ENCODE measurements at places on chromosomes 1 and 21.

DNA sequence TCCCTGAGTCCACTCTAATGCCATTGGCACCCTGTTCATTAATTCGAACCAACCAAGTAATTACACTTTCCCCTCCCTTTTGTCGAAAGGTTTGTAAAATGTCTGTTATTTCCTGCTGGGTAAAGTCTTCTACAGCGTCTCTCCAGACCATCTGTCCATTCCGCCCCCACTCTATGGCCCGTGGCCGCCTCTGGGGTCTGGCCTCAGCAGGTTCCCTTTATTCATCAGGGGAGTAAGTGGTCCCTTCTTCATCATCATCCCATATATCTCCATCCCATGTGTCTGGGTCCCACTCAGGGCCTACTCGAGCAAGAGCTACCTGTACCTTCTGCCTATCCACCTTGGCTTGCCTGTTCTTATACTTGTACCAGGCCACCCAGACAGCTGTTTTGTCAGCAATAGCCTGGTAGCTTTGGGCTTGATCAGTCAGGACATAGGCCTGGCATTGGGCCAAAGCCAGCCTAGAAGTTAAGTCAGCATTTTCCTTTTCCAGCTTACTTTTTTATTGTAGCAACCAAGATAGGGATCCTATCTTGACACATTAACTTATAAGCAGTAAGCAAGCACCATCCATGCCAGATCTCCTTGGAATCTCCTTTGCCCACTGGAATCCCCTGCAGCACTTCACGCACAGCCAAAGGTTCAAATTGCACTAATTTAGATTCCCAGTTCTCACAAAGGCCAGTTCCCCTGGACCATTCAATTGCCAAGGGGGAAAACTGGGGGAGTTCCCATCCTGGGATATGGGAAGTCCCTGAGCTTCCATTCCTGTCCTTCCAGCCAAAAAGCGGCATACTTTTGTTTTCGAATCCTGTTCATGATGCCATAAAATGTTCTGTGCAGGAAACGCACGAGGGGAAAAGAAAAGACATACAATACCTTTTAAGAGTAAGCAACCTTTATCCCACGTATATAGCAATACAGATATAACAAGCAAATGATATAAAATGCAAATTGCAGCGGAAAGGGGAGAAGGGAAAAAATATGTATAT is 6.6 kb upstream of the STUM start:
- DNase-seq: no peak

- DNase-seq: no peak
These were observed 10.9 kb downstream of the AKNAD1 start for GRCh38 chr1:108845991-108846390.

GRCh38 chr1:28885472-28885877 is 28.9 kb upstream of the EPB41 start:
- DNase-seq: peak; percentile 66

DNA sequence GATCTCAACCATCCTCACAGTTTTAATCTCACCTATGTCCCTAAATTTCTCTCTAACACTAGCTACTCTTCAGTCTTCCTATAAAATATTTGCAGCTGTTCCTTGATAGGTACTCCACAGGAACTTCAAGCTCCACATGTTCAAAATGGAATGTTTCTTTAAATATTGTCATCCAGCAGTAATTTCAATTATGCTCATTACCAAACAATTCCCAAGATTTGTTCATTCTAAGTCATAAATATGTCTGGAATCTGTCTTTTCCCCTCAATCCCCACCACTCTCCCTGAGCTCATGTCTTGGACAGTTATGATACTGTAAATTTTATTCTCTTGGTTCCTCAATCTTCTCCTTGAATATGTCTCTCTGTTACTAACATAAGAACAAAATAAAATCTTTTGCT is 214.4 kb downstream of the NRIP1 start:
- no peak for DNase-seq

DNA sequence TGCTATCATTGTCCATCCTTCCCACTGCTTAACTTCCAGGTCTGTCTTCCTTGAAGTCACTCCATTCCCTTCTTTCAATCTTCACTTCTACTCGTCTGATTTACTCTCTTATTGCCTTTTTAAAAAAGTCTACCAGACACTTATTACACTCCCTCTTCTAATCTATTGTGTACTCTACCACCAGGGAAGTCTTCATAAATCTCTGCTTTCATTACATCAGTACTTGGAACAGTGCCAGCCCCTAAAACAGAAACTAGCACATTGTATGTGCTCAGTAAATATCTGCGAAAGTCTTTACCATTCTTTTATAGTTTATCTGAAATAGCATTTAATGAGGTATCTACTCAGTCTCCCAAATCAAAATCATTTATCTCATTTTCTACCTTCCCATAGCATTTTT is 236.4 kb downstream of the USH2A start:
- no peak for DNase-seq

DNA sequence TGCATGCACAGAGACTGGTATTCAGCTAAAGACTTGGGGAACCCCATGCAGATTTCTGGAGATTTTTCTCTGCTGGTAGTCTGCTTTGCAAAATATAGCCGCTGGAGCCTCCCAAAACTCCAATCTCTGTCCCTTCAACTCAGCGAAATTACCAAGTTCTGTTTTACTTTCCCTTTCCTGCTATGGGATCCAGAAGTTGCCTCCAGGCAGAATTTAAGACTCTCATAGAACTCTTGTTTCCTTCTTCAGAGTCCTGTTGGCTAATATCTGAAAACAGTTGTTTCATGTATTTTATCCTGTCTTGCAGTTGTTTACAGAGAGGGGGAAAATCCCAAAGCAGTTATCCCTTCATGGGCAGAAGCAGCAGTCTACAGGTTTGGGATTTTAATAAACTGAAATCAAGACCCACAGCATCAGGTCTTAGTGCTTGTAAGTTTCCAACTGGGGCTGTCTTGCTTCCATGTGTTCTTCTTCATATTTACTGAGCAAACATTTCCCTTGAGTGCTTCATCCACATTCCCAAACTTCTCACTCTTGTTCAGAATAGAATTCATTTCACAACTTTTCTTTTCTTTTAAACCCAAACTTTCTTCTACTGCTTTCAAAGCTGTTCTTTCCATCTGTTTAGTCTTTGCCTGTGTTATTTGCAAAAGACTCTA is 221.3 kb upstream of the DMRTA2 start:
- no peak for DNase-seq

GRCh38 chr1:197859024-197859423 is 43.4 kb upstream of the C1orf53 start:
- DNase-seq: no peak

GRCh38 chr1:29713857-29714256 is 477.5 kb downstream of the PTPRU start:
- DNase-seq: no peak

DNA sequence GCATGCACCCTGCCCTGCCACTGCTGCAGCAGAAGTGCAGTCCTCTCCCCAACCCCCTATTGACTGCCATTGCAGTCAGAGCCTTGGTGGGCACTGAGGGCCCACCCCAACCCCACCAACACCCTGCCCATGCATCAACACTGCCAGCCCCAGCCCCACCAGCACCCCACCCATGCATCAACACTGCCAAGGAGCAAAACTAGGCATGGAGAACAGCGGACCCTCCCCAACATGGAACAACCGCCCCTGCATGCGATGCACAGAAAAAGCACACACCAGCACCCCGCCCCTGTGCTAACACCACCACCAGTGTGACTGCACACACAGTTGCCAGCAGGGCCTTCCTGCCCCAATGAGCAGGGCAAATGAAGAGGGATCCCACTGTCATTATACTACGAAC is 57.1 kb downstream of the CTH start:
- no peak for DNase-seq

- no peak for DNase-seq
These were observed 23.1 kb upstream of the SLC27A3 start for GRCh38 chr1:153752072-153752471.

- no peak for DNase-seq
These were observed 509.6 kb upstream of the CXADR start for GRCh38 chr21:17003258-17003615.

DNA sequence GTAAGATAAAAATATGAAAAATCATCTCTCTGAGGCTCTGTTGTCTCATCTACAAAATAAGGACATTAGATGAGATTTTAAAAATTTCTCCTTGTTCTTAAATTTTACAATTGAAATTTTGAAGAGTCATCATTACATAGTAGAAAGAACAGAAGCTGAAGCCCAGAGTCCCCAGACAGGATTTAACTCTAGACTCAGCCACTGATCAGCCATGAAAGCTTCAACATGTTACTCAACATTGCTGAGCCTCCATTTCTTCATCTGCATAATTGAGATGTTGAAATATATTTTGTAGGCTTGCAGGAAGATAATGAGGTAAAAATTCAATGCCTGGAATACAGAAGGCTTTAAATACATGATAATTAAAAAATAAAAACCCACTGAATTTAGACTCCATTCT is 633.3 kb downstream of the LMO4 start:
- no peak for DNase-seq

DNA sequence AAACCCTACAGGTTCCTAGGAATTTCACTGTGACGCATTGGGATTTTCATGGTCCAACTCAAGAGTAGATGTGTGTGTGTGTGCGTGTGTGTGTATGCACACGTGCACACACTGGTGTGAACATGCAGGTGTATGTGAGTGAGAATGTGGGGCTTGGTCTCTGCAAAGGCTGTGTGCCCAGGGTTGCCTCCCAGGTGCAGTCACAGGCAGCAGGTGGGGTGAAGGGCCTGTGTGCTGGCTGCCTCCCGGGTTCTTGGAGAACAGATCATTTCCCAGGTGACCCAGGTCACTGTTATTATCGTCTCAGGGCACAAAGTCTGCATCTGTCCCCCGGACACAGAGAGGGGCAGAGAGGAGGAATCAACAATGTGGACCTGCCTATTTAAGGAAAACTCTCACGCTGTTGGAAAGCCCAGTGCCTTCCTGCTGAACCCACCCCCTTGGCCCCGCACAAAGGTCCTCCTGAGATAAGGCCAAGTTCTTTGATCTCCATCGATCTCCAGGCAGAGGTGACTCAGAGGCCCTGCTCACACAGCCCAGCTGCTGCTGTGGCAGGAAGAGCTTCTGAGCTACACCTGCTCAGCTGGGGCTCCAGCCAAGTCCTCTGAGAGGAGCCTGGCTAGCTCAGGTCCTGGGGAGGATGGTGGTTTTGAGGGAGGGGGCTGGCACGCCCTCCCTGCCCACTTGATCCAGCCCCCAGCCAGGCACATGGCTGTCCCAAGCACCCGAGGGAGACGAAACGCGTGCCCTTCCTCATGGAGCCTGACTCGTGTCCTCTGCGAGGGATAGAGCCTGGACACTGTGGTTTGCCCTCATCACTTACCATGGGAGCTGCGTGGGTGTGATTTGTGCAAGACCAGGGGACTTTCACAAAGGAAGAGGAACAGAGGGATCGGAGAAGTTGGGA is 134.0 kb upstream of the ARHGEF16 start:
- no peak for DNase-seq

DNA sequence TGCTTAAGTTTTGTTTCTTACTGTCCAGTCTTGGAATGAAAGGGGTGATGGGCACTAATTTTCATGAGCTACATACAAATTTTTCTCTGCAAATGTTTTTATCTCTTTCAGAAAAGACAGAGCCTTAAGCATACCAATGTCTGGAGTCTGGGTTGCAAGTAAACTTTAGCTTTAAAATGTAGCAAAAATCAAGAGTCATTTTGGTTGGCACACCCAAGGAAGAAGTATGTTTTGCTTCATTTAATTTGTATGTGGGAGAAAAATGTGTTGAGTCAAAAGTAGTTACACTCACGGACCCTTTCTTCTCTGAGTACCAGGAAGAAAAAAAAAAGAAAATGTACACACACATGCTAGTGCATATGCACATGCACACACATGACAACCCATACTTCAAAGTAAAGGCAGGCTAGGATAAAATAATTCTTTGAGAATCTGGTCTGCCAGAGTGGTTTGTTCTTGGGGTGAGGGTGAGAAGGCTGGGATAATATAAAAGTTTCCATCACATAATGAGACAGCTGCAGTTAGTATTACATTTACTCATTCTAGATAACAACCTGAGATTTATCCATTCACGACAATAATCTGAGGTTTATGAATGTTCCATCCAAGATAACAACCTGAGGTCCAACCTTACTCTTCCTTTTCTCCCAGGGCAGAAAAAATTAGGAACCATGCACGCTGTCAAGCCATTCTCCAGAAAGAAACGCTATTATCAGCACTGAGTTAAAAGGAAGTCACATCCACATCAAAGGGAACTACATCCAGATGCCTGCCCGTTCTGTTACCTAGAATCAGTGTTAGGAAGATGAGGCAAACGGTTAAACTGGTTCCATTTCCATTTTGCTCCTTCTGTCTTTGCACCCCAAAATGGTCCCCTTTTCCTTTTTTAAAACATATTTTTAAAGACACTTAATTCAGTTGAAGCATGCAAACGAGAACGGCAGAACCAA is 9.3 kb downstream of the DPYD start:
- DNase-seq: no peak

GRCh38 chr1:231072041-231072440 is 32.0 kb upstream of the FAM89A start:
- DNase-seq: no peak

DNA sequence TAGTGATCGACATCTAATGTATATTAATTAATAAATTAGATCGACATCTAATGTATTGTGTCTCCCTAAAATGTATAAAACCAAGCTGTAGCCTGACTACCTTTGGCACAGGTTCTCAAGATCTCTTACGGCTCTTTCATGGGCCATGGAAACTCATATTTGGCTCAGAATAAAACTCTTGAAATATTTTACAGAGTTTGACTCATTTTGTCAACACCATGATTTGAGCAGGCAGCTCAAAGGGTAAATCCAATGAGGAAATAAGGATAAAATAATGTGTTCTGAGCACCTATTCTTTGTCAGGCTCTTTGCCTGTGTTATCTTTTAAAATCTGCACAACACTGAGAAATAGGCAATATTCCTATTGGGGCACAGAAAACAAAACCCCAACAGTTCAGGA is 223.4 kb upstream of the DUSP10 start:
- DNase-seq: no peak

DNA sequence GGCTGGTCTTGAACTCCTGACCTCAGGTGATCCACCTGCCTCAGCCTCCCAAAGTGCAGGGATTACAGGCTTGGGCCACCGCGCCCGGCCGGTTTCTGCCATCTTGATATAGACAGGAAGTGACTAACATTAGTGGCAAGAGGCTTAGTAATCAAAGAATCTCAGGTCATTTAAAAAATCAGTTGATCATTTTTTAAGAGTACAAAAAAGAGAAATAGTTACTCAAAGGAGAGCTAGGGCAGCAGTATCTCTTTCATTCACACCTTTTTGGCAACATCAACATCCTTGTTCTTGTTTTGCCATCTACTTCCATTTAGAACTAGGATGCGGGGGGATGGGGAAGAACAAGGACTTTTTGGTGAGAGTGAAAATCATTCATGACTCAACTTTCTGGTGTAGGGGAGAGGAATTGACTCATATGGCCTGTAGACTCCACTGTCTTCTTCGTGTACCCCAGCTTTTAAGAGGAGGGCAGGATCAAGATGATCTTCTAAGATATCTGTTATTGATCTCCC is 8.8 kb downstream of the FCRLB start:
- DNase-seq: peak; percentile 68

All from activated effector memory CD4-positive, alpha-beta T cell treated with anti-CD3 and anti-CD28 coated beads, Interleukin-2, amount 50 U/mL, for 16 hours (primary cell).